ENCODE measurements at places on chromosomes 7 and 10.
A peak's percentile ranks its signal among the peaks of the same experiment; 100 is the strongest.

- no peak for DNase-seq
Observed at GRCh38 chr7:24713850-24714675, 43.2 kb downstream of the GSDME start.

DNA sequence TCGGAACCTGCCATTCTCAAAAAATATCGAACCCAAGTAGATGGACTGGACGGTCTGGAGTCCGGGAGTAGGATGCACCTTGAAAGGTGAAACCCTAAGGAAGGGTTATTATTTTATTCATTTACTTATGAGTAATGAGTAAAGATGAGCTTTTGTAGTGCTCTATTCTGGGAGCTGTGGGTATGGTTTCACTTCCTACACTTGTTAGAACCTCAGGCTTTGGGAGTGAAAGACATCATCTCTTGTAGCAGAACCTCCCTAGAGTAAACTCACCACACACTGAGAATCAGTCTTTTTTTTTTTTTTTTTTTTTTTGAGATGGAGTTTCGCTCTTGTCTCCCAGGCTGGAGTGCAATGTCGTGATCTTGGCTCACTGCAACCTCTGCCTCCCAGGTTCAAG, 389.4 kb upstream of the AUTS2 start:
- DNase-seq: no peak

- peak; percentile 52 for DNase-seq
Observed at GRCh38 chr10:18214691-18215563, 74.7 kb downstream of the CACNB2 start.

GRCh38 chr10:96431211-96431970, 72.6 kb upstream of the OPALIN start:
- no peak for DNase-seq

- DNase-seq: no peak
Observed at GRCh38 chr10:126468467-126468866, 80.2 kb upstream of the ADAM12 start.

GRCh38 chr10:24826009-24826408, 102.3 kb upstream of the ARHGAP21 start:
- DNase-seq: peak; percentile 81

GRCh38 chr7:137987018-137987349, 14.9 kb downstream of the CREB3L2 start:
- DNase-seq: no peak

DNA sequence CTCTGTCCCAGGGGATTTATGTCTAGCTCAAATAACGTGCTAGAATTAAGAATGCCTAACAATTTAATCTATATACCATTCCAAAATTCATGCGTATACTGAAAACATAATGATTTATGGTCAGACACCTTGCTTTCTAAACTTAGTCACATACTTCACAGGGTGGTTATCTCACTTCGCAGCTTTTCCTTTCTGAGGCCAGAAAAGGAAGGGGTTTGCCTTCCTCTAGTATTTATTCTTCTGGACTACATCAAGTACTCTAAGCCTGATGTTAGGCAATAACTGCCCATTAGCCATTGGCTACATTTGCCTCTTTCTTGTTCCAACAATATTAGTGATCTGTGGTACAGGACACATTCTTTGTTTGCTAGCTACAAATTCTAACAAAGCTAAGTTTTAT, 72.6 kb upstream of the FHIP2A start:
- no peak for DNase-seq

DNA sequence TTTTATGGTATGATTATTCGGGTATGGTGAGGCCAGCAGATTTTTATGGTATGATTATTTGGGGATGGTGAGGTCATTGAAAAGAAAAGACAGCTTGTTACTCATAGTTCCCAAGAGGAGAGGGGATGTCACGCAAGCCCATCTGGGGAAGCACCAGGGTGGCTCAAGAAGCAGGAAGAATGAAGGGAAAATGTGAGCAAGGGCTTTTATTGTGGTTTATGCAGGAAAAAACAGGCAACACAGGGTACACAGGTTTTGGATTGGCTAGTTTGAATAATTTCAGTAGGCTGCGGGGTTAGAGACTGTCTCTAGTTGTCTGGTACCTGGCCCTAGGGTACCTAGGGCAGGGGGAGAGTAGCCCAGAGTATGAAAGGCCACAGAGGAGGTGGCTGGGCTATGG, 26.8 kb upstream of the DGKI start:
- peak; percentile 78 for DNase-seq

DNA sequence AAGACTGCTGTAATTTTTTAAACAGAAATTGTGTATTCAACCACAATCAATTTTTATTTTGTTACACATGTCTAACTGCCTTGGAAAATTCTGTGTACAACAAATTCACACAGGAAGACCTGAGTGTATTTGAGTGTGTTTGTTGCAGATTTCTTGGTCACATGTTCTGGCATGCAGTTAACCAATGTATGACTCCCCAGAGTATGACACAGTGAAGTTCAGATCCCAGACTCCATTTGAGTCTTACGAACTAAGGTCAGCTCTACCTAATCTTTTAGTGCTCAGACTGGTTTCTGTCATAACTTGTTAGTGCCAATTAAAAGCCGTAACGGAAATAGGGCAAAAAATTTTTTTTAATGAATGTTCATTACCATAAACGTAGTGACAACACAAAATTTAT, 5.8 kb downstream of the GNAI1 start:
- no peak for DNase-seq

DNA sequence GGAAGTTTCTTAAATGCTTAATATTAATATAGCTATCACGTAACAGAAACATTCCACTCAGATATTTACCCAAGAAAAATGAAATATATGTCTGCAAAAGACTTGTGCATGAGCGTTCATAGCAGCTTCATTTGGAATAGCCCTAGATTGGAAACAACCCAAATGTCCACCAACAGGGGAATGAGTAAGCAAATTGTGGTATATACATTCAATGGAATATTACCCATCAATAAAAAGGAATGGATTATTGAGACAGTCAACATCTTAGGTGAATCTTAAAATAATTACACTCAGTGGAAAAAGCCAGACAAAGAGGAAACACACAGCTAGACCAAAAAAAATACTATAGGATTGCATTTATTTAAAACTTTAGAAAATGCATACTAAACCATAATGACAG, 90.4 kb upstream of the KAT6B start:
- DNase-seq: no peak

- DNase-seq: peak; percentile 62
Observed at GRCh38 chr10:25725917-25726716, 207.9 kb upstream of the MYO3A start.

- DNase-seq: peak; percentile 60
Observed at GRCh38 chr10:77629775-77630506, 7.7 kb downstream of the KCNMA1 start.

DNA sequence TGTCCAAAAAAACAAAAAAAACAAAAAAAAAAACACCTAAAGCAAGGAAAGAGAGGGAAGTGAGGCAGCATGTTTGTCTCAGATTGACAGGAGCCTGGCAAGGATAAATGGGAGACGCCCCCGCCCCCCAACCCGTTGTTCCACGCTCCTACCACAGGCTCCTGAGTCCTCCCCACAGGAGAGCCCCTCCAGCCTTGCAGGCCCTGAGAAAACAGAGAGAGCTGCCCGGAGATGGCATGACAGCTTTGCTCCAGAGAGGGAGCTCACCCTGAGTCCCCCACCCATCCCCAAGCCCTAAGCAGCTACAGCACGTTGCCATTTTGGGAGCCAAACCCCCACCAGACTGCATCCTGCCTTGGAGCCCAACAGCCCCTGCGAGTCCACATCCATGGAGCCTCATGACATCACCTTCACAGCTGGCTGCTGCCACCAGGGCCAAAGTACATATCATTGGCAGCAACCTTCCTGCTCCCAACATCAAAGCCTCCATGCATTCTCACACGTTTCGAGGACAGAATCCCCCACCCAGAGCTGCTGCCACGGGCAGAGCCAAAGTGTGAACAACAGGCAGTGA, 1283.3 kb downstream of the TYW1 start:
- no peak for DNase-seq

GRCh38 chr10:121664671-121665070, 66.4 kb upstream of the FGFR2 start:
- DNase-seq: no peak

- DNase-seq: no peak
Observed at GRCh38 chr7:31758755-31759154, 71.7 kb downstream of the PPP1R17 start.

DNA sequence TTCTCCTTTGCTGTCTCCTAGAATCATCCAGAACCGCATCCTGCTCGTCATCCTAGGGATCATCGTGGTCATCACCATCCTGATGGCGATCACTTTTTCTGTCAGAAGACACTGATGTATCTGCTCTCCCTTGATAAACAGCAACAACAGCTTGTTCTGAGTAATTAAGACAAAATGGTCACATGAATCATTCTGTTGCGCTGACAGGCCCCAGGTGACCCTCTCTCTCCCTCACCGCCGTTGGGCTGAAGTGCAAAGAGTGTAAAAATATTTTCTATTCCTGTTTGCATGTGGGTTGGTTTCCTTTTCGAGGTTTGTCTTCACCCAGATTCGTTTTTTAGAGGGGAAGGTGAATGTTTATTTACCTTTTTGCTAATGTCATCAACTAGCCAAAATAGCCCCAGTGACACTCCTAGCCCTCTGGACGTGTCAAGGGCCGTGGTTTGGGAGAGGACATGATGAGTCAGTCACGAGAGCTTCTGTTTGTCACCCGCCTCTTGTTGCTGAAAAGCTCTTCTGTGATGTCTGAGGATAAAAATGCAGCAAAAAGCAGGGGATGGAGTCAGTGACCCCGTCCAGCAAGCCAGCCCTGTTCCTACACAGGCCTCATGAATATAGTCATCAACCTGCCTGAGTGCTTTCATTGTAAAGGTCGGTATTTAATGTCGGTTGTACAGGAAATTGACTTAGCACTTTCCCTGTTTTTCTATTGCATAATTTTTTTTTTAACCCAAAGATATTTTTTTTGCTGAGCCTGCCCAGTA, 134.6 kb upstream of the TCF7L2 start:
- DNase-seq: peak; percentile 50
